Activated CD4-positive, alpha-beta T cell treated with anti-CD3 and anti-CD28 coated beads, Interleukin-2, amount 50 U/mL, for 16 hours (primary cell): ENCODE measurements at places on chromosomes 3 and 15.

- peak; percentile 34 for DNase-seq
Observed at GRCh38 chr3:49022688-49023171, 809 bp downstream of the NDUFAF3 start.

GRCh38 chr3:173191611-173192010 lies 50.6 kb upstream of the SPATA16 start:
- DNase-seq, result no peak

DNA sequence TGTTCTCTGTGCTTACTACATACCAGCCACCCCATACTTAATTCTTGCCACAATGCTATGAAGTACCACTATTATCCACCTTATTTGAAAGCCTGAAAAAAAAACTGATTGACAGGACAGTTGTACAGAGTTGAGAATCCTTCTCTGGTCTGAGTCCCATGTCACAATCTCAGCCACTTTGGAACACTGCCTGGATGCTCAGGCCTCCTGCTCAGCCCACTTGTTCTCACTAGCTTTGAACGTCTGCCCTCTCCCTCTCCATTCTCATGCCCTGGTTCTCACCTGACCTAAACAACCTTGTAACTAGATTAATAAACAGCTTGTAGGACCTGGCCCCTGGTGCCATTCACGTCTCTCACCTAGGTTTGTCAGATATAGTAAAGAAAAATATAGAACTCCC lies 53.9 kb downstream of the TRIM69 start:
- DNase-seq, result no peak

- no peak for DNase-seq
Observed at GRCh38 chr3:153881201-153881600, 240.0 kb upstream of the ARHGEF26 start.

- no peak for DNase-seq
Observed at GRCh38 chr3:161674402-161674801, 177.8 kb downstream of the OTOL1 start.

- no peak for DNase-seq
Observed at GRCh38 chr3:119557192-119557876, 2.1 kb downstream of the CD80 start.

GRCh38 chr3:90016555-90016954 lies 909.1 kb downstream of the EPHA3 start:
- DNase-seq, result no peak

DNA sequence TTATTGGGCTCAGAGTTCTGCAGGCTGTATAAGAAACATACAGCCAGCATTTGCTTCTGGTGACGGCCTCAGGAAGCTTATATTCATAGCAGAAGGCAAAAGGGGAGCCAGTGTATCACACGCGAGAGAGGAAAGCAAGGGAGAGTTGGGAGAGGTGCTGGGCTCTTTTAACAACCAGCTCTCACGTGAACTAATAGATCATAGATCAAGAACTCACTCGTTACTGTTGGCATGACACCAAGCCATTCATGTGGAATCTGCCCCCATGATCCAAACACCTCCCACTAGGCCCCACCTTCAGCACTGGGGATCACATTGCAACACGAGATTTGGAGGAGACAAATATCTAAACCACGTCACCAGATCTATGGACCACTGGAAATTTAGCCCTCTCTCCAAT lies 70.2 kb downstream of the TIPARP start:
- no peak for DNase-seq

DNA sequence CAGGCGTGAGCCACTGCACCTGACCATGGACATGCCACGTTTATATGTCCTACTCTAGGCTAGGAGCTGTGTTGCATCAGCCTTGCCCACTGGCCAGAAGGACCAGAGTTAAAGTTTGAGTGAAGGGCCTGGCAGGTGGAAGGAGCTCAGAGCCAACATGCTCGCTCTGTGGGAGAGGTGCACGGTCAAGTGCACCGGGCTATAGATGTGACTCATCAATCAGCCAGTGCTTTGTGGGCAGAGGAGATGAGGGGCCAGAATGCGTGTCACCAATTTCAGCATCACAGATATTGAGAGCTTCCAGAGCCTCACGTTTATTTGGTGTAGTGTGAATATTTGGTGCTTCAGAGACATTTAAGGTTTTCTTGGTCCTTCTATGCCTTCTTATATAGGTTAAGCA lies 137.3 kb upstream of the KBTBD8 start:
- DNase-seq, result no peak

GRCh38 chr3:191688756-191689433 lies 227.9 kb downstream of the PYDC2 start:
- no peak for DNase-seq

DNA sequence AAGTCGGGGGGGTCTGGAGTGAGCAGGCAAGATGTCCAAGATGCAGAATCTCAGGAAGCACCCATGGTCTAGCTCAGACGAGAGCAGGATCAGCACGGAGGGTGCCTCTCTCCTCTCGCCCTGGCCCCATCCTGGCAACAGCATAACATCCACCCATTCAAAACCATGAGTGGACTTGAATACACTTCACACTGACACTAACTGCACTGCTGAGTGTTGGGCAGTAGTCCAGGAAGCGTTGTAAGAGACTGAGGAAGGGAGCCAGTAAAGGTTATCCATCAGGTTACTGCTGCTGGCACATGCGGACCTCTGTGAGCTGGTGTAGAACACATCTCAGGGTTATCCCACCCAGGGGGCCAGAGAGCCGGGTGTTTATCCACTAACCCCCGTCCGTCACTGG lies 131.0 kb upstream of the TOPAZ1 start:
- no peak for DNase-seq

DNA sequence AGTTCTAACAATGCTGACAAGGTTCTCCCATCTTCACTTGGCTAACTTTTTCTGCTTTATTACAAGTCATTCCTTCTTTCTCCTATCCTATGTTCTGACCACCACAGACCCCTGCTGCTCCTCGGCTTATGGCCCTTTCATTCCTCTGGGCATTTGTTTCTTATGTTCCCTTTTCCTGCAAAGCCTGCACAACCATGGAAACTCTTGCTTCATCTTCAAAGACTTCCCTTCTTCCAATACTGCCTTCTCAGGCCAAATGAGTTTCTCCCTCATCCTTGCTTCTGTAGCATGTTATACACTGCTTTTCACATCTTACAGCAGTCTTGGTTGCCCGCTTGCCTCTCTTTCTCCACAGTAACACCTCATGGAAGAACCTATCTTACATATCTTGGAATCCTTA lies 17.9 kb upstream of the ATOSA start:
- DNase-seq, result no peak

DNA sequence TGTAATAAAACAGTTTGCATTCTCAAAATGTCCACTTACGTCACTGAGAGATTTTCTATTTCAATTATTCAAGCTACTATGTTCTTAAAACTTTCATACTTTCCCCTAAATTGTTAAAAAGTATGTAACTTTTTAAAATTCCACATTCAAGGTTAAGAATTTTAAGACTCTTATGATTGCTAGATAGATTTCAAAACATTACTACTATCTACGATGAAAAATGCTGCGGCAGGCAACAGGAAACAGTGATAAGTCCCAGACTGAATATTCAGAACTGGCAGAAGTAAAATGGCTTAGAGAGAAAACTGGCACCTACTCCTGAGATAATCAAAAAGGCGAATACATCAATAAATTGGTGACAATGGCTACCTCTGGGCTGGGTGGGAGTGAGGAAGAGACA lies 16.2 kb downstream of the ATP13A3 start:
- DNase-seq, result no peak

DNA sequence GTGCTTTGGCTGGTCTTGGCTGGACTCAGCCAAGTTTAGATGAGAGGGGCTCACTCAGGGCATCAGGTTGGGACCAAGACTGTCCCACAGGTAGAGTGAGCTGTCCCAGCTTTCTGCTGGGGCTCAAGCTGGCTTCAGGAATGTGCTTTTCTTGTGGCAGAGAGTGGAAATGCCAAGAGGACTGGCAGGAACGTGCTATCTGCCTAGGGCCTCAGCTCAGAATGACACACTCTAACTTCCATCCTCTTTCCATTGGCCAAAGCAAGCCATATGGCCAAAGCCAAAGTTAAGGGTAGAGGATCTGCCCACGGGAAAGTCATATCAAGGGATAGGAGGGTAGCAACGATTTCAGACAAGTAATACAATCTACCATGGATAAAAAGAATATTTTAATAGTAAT lies 178.8 kb downstream of the ABHD5 start:
- DNase-seq, result no peak

DNA sequence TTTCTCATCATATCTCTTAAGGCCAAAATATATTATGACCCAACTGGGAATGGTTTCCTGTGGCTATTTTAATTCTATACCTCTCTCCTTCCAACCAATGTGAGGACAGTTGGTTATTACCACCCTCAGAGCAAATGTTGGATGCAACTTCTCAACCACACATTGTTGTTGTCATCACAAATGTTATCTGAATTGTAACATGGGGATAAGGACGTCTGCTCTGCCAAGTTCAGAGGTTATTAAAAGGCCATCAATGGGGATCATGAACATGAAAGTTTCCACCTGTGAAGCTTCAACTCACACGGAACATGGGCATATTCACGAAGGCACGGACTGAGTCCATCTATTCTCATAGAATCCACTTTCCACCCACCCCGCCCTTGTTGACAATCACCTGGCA lies 46.8 kb downstream of the MB21D2 start:
- DNase-seq, result no peak

DNA sequence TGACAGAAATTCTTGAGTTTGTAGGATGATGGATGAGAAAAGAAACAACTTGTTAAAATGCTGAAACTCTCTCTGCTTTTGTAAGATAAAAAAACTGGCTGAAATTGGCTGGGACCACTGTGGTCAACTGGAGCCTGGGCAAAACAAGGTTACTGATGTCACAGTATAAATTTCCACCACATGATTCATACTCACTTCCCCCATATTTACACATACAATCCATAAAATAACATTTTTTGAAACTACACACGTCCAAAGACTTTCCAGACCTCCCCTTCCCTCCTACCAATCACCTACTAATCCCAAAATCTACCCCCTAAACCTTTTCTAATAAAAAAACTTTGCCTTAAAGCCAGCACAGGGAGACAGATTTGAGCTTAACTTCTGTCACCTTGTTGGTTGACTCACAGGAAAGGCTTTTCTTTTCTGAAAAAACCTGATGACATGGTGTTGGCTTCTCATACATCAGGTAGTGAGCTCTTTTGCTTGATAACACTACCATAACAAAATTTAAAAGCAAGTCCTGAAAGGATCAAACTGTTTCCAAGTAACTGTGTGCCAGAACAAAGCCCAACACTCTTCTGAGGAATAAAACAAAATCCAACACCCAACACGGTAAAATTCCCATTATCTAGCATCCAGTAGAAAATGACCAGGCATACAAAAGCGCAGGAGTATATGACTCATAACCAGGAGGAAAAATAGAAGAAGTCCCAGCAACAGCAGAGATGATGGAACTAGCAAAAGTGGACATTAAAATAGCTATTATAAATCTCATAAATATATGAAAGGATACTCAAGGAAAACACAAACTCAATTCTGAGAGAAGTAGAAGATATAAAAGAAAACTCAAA lies 87.3 kb upstream of the SNRK start:
- no peak for DNase-seq

DNA sequence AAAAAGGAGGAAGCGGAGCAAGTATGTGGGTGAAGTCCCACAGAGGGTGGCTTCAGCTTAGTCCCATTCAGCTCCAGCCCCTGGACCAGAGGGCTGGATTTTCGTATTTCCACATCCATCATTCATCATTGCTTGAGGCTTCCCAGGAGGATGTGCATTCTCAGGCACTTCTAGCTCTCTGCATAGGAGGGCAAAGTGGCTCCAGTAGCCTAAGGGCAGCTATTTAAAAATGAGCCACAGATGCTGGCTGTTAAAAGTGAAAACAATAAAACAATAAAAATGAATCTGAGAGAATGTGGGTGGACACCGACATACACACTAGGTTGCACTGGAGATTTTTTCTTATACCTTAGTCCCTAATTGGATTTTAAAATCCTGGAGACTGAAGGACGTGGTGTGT lies 629.2 kb upstream of the ZNF385D start:
- DNase-seq, result no peak

GRCh38 chr3:126180477-126181397 lies at the start of gene ALDH1L1:
Gene ALDH1L1 (minus strand): TSS chr3:126180586. CDS start chr3:126160979, 19,607 bp downstream.
- no peak for DNase-seq

GRCh38 chr3:194443901-194444300 lies 42.9 kb downstream of the ATP13A3 start:
- no peak for DNase-seq

DNA sequence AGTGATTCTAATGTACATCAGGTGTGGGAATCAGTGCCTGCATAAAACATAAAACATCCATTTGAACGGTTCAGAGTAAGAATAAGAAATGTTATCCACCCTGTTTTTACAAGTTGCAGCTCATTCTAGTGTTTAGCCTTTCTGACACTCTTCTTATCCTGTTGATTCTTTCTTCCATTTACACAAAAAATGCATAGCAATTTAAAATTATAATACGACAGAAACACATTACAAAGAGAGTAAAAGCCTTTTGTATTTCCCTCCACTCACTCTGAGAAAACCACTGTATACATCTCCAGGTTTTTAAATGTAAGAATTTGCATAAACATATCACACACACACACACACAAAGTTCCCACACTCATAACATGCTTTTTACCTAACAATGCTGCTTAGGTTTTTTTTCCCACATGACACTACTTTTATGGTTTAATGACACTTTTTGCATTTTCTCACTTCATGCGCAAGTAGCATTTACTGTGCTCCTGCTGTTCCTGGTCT lies 199.8 kb downstream of the CNTN6 start:
- no peak for DNase-seq

- DNase-seq, result no peak
Observed at GRCh38 chr15:77414789-77415442, 5.0 kb downstream of the PEAK1 start.

DNA sequence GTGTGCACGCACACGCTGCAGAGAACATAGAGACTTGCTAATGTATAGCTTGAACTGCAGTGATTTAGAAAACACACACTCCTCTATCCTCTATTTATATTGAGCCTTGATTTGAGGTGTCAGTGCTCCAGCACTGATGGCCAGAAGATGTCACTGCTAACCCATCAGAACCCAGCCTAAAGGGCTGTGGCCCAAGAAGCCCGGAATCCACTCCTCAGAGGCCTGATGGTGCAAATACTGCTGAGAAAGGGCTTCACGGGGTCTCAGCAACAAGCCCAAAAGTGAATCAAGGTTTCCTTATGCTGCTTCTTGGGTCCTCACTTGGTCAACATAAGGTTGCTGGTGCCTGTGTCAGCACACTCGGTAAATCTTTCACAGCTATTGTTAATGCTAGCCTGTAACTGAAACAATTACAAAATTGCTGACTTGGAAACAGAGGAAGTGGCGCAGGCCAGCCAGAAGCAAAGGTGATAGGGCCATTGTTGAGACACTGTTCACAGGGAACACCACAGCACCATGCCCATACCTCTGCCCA lies 60.3 kb downstream of the HEG1 start:
- DNase-seq, result peak; percentile 48

GRCh38 chr3:77917225-77917624 lies 877.3 kb downstream of the ROBO2 start:
- no peak for DNase-seq

GRCh38 chr3:115825046-115825445 lies 201.7 kb downstream of the GAP43 start:
- DNase-seq, result no peak

DNA sequence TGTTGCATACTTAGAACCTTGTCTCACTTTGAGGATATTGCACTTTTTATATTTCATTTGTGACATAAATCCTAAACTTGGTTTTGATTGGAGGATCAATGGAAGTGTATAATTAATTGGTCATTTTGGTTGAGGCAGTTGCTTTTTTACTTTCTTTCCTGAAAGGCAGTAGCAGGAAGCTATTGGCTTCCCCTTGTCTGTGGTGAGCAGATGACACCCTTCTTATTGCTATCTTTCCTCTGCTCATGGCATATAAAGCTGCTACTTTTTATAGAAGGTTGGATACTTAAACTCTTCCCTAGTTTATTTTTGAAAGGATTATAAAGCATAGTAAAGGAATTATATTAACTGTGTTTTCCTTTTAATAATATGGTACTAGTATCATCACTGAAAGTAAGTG lies 28.6 kb downstream of the FAM98B start:
- no peak for DNase-seq
